ENCODE measurements at places on chromosomes 6 and 20.

- no peak for DNase-seq
Observed at GRCh38 chr6:163688739-163689362, 274.3 kb downstream of the QKI start.

- no peak for DNase-seq
Observed at GRCh38 chr20:41268402-41268801, 49.1 kb downstream of the ZHX3 start.

GRCh38 chr6:24910961-24911725, 24.6 kb downstream of the RIPOR2 start:
- peak; percentile 10 for DNase-seq

GRCh38 chr6:17427617-17428016, 34.2 kb downstream of the CAP2 start:
- no peak for DNase-seq

- no peak for DNase-seq
Observed at GRCh38 chr6:169034516-169035167, 219.0 kb downstream of the THBS2 start.

DNA sequence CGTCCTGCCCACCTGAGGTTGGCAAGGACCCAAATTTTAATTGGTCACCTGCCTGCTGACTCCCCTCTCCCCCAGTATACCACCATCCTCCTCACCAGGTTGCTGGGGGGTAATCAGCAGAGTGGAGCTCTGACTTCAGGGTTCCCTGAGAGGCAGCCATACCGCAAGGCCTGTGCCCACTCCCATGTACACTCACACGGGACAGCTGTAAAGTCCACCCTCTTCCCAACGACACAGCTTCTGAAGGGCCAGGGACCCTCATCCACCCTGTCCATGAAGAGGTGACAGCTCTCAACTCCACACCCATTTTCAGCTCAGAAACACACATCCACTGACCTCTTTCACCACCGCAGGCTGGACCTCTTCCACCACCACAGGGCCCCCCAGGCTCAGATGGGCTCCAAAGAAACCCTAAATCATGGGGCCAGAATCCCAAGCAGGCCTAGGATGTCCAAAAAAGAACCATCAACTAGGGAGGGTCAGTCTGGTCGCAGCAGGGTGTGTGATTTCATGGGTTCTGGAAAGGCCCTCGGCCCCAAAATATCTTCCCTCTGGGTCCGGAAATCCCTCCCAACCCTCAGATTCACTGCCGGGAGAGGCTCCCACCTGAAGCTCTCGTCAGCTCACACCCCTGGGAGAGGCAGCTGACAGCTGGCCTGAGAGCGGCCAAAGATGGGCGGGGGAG, 30.0 kb downstream of the TFEB start:
- DNase-seq: no peak

- DNase-seq: no peak
Observed at GRCh38 chr6:157226026-157226625, 97.2 kb downstream of the TMEM242 start.

GRCh38 chr6:119170447-119171087, 92.1 kb upstream of the FAM184A start:
- no peak for DNase-seq

DNA sequence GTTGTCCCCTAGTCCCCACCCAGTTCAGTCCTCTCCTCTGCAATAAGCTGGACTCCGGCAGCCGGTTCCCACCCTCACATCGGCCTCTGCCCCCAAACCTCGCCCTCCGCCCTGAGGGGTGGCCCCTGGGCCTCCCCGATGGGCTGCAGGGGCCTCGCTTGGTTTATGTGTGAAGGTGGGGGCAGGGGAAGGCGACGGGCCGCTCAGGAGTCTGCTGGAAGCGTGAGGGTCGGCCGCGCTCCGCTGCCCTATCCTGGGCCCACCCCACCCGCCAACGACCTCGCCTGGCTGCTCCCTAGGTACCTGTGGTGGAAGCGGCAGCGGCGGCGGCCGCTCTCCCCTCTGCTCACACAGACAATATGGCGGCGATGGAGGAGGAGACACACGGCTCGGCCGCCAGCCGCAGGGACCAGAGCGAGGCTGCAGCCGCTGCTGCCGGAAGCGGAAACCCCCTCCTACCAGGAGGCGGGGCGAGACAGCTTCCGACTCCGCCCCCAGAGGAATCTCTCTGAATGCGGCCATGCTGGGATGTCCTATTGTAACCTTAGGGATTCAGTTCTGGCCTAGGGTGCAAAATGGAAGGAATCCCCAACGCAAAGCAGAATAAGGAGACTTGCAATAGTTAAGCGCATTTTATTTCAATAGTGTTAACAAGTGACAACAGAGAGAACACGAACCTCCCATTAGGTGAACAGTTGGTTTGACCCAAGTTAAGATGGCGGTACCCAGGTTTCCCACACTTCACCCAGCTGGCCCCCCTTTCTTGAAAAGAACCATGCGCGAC, at the start of gene CSNK2A1:
CSNK2A1 (minus strand) TSS at position 422 of the 784 bp plus-strand sequence. CDS start 35,239 bp downstream, outside the sequence.
- DNase-seq: peak; percentile 93

- DNase-seq: no peak
Observed at GRCh38 chr6:156345700-156346099, 431.5 kb upstream of the ARID1B start.

DNA sequence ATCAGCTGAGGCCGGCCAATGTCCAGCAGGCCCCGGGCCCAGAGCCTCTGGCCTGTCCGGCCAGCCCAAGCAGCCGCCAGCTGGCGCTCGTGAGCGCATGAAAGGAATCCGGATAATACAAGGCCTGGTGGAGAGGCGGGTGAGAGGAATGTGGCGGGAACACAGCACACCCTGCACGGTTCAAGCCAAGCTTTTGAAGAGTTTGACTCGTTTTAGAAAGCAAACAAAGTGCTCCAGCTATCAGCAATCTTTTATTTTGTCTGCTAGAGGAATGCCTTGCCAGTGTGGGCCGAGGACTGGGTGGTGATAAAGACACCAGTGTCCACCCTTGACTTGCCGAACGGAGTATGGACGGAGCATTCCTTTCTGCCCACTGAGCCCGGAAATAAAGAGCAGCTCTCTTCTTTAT, 9.3 kb upstream of the NEDD9 start:
- DNase-seq: no peak

DNA sequence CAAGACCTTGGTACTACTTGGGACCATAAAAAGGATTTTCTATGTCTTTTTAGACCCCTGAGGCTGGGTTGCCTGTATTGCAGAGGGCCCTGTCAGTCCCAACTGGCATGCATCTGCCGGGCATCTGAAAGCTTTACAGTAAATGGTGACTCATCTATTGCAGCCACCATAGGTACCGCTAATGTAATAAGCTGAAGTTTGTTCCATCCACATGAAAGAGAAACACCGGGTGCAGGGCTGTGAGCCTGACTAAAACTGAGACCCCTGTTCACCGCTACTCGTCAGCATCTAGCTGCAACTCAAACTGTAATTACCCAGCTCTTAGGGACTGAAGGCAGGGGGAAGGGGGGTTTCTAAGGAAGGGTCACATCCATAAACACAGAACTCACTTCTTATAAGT, 49.5 kb downstream of the TRERF1 start:
- no peak for DNase-seq

- DNase-seq: no peak
Observed at GRCh38 chr6:116094041-116094440, 6.6 kb upstream of the NT5DC1 start.

DNA sequence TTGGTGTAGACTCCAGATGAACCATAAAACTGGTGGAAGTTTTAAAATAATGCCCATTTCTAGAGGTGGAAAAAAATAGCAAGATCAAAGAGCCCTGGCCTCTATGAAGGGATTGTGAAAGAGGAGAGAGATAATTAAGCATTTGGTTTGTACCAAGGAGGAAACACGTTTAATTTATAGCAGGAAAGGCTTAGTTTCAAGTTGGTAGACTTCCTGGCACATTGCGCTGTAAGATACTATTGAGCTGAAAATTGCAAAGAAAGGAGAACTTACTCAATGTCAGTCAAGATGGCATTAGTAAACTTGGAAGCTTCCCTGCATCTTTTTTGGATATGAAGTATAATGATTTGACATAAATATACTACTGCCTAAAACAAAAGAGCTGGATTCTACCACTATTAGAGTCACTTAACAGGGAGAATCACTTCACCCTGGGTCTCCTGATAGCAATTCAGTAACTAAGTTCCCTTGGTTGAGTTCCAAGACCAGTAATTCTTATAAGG, 24.4 kb downstream of the MARCKS start:
- DNase-seq: no peak

DNA sequence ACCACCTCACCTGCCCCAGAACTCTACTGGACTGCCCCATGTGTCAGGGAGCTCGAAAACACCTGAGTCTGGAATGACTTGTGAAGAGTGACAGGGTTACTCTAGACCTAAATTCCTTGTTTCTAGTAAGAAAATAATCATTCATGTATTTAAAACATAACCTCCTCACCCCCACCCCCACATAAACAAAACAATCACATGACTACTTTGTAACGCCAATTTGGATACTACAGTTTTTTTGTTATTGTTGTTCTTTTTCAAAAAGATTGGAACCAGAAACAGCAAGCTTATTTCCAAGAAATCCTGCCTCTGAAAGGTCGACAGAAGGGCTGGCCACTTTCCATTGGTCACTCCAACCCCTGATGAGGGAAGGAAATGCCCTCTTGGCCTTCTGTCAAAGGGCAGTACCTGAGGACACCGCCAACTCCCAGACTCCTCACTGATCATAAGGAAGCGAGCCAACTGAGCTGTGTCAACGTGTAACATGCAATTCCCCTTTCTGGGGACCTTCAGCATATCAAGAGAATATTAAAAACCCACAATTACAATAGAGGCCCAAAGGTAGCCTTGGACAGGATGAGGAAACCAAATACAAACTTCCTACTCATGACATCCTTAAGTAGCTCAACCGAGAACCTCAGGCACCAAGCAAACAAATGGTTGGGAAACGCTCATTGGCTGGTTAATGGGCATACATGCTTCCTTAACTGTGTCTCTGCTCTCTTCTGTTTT, 2.6 kb downstream of the MCUR1 start:
- no peak for DNase-seq

DNA sequence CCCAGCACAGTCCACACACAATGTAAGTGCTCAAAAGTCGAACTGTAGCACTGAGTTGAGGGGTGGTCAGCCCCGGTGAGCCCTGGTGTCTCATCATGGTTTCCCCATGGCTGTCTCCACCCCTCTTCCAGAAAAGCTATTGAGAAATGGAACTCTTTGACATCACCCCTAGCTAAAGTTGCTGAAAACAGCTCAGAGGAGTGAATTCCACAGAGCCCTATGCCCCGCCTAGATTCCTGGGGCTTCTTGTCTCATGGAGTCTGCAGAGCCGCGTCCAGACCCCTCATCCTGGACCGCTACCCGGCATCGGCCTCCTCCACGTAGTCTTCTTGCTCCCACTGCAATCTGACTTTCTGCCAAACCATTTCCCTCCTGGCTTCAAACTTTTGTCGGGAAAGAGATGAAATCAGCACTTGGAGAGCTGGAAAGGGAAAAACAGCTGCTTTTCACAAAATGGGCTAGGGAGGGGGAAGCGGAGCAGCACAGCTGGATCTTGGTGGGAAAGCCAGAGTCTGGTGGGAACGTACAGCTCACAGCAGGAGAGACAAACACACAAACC, 132.2 kb downstream of the SNX5 start:
- DNase-seq: no peak

GRCh38 chr6:139066080-139066479, 37.5 kb downstream of the ABRACL start:
- no peak for DNase-seq

GRCh38 chr20:35757098-35757705, 14.6 kb upstream of the PHF20 start:
- DNase-seq: no peak

- no peak for DNase-seq
Observed at GRCh38 chr6:142947714-142948480, 2.9 kb upstream of the HIVEP2 start.

DNA sequence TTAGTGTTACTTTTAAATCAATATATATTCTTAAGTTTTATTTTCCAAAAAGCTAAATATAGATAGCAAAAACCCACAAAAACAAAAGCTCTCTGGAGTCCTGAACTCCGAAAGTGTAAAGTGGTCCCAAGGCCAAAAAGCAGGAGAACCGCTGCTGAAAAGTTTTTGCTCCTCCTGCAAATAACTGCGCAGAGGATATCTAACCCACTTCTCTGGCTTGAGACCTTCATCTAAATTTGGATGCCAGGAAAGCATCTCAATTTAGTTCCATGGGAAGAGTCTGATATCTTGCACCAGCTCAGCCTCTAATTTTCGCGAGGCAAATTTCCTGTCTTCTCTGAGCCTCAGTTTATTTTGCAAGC, 523 bp downstream of the MRPS10 start:
- DNase-seq: no peak

GRCh38 chr20:44979090-44979621, 12.8 kb downstream of the STK4 start:
- no peak for DNase-seq

GRCh38 chr20:35448788-35449373, 6.5 kb upstream of the CEP250 start:
- DNase-seq: no peak

GRCh38 chr20:1939270-1939595, 44.0 kb downstream of the SIRPA start:
- no peak for DNase-seq

DNA sequence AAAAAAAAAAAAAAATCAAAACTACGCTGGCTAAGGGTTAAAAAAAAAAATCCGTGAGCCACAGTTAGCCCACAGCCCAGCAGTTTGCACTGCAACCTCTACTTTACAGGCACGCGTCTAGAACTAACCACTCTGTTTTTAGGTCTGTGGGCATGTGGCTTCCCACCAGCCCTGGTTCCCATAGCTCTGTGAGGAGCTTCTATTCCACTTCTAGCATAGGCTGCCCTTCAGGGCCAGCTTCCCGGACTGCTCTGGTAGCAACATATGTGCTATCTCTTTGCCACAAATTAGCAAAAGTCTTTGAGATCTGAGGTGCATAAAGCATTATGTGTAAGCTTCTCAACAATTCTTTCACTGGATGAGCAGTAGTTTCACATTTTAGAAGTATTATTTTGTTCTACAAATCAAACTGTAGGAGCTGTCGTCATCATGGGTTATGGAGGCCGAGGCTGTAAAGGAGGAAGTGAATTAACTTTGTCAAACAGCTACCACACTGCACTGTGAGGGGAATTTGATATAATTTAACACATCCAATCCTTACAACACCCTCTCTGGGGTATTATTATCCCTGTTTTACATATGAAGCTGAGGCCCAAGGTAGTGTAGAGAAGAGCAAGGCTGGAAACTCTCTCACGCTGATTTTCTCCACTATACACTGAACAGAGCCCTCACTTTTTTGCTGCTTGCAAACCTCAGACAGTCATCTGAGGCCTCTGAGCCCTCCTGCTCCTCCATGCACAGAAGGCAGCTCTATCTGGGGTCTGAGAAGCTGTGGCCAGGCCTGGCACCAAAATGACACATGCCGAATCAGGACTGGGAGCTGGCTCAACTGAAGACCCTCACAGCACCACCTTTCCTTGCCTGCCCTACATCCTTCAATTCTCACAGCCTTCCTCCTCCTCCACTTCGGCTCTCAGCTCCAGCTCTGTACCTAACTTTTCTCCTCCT, 35.4 kb downstream of the MAN1A1 start:
- no peak for DNase-seq

GRCh38 chr20:24289737-24290481, 179.5 kb upstream of the SYNDIG1 start:
- DNase-seq: no peak

Data from NCI-H1417 treated with DMSO at 0.1 percent for 48 hours (cell line).